ENCODE measurements at places on chromosomes 12 and 14. TPM values are rescaled to one million over a fixed set of nuclear protein-coding genes. Genes with fewer than 3 reads are reported as not detected.

TC2N gene
- not detected for total RNA-seq

PLEKHG3 gene
- total RNA-seq, result 43.4 TPM

B4GALNT3 gene
- total RNA-seq, result 2.6 TPM

SERPINA9 gene
- total RNA-seq, result not detected

KCNMB4 gene
- total RNA-seq, result 6.1 TPM

GRCh38 chr12:116540622-116541152 lies 18.5 kb upstream of the MAP1LC3B2 start:
- DNase-seq, result no peak

DNA sequence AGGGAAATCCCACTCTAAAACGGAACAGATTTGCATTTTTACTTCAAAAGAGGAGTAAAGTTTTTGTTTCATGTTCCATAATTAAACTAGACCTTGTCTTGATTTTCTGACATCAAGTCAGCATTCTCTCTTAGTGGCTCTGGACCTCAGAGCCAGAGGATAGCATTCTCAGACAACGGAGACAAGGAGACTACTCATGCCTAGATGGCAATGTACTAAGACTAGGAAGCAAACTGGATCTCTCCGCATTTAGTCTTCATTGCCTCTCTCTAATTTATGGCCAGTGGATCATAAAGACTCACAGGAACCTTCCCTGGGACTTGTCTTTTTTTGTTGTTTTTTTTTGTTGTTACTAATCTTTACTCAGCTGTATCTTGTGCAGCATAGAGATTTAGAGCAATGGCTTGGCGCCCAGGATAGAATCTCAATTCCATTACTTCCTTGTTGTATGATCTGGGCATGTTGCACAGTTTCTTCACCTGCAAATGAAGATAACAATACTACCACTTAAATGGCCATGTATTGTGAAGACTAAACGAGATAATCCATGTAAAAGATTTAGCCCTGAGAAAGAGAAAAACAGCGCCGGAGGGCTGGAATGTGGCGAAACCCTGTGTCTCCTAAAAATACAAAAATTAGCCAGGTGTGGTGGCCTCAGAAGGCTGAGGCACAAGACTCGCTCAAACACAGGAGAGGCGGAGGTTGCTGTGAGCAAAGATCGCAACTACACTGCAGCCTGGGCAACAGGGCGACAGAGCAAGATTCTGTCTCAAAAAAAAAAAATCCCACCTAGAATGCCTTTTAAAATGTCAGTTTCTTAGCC lies 4.0 kb upstream of the GEMIN2 start:
- no peak for DNase-seq

GRCh38 chr14:50352584-50352983 lies 40.5 kb downstream of the DMAC2L start:
- DNase-seq, result no peak

DNA sequence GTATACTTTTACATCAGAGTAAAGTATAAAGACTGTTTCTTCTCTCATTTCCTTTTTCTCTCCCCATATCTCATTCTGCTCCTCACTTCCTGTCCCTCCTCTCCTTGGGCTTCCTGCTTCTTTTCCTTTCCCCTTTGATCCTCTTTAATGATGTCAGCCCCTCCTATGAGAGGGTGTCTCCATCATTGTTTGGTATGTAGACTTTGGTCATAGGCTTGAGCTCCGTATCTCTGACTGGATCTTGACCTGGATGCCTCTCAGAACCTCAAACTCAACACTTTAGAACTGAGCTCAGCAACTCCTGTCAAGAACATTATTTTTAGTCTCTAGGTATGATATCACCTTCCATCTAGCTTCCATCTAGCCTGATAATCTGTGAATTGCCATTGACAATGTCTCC lies 50.3 kb downstream of the AKAP6 start:
- no peak for DNase-seq

- peak; percentile 42 for DNase-seq
Measured at GRCh38 chr12:109606320-109607028, 32.9 kb downstream of the MVK start.

DNA sequence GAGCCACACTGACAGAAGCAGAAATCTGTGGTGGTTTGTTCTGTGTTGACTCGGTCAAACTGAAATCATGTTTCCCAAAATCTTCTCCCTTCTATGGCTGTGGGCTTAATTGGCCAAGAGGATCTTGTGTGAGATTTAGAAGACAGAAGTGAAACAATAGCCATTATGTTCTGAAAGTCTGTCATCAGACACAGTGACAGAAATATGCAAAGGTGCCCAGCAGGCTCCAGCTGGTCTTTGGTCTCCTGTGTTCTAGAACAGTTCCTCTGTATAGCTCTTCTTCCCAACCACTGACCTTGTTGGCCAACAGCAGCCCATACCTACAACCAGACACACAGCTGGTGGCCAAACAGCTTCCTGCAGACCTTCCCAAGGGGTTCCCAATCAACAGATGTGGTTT lies 25.0 kb upstream of the COCH start:
- no peak for DNase-seq

DNA sequence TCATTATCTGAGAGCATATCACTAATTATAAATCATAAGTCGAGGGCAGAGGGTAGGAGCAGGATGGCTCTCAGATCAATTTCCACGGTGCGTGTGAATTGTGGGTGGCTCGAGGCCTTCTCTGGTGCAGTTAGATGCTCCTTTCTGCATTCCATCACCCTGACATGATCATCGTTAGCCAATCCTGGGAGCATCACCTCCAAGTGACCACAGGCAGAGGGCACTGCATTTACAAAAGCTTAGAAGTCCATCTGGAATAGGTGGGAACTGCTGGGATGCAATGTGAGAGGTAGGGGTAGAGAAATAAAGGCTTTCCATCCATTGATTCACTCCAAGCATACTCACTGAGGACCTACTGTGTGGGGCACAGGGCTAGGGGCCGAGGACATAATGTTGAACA lies 538.2 kb upstream of the TBX3 start:
- DNase-seq, result no peak

DNA sequence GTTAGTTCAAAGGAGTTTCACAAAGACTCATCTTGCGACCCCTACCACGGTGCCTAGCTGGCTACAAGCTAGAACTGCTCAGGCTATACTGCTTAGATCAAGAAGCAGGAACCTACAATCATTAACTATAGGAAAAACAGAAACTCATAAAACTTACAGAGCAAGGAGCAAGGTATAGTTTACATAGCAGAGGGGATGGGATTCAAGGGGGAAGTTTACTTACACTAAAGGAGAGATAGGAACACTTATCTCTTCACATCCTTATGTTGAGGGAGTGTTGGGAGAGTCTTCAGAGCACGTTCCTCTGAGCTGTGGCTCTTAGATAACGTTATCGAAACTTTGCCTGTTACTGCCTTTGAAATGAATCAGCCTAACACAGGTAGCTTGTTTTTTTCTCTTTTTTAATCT lies 58.1 kb downstream of the FSCB start:
- DNase-seq, result no peak

- DNase-seq, result no peak
Measured at GRCh38 chr14:86646125-86646524, 1116.2 kb downstream of the FLRT2 start.

DNA sequence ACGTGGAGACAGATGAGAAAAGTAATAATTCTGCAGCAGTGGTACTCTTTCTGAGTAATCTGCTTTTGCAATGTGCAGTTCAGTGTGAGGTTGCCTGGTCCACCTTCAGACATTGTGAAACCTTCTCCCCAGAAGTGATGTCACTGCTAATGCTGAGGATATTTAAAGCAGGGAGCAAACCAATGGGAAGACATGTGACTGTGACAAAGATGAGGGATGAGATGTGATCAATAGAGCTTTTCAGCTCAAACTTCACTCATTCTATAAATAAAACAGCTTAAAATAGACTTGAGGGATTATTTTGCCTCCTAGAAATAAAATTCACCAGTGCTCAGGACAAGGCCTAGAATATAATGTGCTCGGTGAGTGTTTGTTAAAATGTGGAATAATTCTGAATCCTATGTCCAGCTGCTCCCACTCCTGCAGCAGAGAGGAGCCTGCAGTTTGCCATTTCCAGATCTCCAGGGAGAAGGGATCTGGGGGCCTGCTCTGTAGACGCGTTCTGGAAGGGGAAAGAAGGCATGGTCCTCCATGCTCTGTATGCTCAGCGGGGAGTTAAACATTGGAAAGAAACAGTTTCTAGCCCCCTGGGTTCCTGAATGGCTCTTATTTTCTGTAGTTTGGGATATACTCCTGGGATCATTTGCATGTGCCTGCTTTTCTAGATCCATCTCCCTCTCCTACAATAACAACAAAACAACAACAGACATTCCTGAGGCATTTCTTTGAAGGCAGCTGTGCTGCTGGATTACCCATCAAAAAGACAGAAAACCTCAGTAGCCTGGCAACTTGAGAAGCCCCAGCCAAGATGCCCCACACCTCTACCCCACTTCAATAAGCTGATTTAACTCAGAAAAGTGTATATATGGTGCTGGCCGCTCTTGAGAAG lies 8.9 kb downstream of the SLC7A8 start:
- no peak for DNase-seq

DNA sequence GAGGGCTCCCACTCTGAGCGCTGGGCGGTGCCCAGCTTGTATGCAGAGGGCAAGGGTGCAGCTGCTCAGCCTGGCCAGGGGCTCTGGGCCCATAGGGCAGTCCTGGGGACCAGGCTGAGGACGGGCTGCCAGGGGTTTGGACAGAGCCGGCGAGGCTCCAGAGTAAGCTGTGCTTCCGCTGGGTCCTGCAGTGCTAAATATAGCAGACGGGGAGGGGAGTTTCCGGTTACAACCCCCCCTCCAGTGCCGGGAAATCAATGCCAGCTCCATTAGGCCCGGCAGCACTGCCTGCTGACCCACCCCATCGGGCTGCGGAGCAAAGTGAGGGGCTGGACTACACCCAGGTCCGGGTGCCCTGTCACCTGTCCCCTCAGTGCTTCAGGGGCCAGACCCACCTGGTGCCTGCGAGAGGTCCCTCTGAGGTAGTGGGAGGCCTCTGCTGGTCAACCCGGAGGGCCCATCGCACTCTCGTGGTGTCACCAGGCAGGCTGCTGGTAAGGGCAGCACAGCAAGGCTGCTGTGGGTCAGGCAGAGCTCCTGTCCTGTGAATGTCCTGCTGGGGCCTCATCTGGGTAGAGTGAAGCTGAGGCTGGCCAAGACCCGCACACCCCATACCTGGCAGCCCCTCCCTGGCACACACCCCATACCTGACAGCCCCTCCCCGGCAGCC lies 2.6 kb upstream of the JAG2 start:
- no peak for DNase-seq

- DNase-seq, result no peak
Measured at GRCh38 chr12:124508381-124509079, 58.9 kb downstream of the NCOR2 start.

DNA sequence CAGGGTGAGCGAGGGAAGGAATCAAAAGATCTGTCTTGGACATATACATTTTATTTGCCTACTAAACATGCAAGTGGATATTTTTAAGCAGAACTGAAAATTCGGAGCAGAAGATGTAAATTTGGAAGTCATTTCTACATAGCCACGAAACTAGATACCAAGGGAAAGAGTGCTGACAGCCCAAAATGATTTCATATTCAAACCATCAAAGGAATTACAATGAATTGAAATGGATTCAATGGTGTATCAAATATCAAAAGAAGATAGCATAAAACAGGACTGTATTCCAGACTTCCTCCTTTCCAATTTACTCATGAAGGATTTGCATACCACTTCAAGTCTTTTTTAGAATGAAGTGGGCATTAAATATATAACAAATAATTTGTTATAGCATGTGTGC lies 313.5 kb upstream of the KITLG start:
- no peak for DNase-seq

DNA sequence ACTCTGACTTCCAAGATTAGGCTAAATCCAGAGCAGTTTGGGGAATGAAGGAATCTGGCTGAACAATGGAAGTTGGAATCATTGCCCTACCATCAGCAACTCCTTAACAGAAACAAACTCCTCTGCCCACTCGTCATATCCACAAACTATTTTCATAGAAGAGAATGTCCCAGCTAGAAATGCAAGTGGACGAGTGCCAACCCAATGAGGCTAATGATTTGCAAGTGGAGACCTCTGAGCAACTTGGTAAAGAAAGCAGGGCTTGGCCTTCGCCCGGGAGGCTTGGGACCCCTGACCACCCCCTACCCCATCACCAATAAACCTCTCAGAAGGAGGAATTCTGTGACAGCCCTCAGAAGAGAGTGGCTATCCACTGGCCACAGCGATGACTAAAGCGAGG lies 40.0 kb upstream of the DDX11 start:
- no peak for DNase-seq

- DNase-seq, result no peak
Measured at GRCh38 chr12:42603246-42603990, 13.9 kb upstream of the PRICKLE1 start.

DNA sequence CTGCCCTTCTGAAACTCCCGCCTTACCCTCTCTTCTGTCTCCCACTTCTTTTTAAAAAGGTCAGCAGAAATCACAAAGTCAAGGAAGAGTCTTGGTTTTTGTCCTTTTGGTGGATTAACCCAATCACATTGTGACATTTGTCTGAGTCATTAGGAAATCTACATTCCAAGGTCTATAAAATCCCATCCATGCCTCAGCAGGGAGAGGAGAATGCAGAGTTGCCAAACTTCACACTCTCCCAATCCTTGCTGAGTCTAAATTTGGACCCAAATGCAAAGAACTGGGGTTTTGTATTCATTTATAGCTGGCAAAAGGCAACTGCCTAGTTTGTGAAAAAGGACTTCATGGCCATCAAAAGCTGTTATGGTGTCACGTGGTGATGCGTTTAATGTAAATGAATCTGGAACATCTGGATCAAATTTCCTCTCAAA lies 67.9 kb downstream of the TMEM30B start:
- DNase-seq, result no peak

GRCh38 chr14:100384819-100385813 lies 62.0 kb downstream of the SLC25A47 start:
- DNase-seq, result no peak

DNA sequence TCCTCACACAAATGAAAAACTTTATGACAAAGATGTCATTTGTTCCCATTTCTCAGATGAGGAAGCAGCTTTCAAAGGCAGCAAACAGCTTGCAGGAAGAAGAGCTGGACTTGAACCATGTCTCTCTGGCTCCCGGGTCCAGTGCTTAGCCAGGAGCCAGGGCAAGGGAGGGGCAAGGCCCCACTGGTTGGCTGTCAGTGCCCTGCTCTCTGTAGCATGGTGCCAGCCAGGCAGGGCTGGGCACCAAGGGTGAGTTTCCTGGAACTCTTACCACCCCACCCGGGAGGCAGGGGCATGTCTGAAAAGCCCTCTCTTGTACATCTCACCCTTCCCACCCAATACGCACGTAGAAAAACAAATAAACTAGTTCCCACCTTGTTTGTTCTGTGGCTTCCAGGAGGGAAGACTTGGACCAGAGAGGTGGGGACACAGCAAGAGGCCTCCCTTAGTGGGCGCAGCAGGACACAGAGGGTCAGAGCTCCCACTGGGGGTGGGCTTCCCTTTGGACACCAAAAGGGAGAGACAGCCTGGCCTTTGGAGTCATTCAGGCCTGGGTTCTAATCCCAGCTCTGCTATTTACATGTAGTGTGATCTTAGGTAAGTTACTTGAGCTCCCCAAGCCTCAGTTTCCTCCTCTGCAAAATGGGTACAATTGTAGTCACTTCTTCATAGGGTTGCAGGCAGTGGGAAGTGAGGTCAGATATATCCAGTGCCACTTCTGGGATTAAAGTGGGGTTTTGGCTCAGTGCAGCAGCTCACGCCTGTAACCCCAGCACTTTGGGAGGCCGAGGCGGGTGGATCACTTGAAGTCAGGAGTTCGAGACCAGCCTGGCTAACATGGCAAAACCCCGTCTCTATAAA lies 17.2 kb downstream of the TRPV4 start:
- no peak for DNase-seq

GRCh38 chr12:40286583-40286982 lies 61.8 kb downstream of the LRRK2 start:
- DNase-seq, result no peak

All from neural crest cell (in vitro differentiated cells).